Kidney (tissue), 22 donors: ENCODE measurements at places on chromosomes 16 and 17. TPM values are rescaled to one million over a fixed set of nuclear protein-coding genes. Genes with fewer than 3 reads are reported as not detected.
A peak's percentile ranks its signal among the peaks of the same experiment; 100 is the strongest.

DNA sequence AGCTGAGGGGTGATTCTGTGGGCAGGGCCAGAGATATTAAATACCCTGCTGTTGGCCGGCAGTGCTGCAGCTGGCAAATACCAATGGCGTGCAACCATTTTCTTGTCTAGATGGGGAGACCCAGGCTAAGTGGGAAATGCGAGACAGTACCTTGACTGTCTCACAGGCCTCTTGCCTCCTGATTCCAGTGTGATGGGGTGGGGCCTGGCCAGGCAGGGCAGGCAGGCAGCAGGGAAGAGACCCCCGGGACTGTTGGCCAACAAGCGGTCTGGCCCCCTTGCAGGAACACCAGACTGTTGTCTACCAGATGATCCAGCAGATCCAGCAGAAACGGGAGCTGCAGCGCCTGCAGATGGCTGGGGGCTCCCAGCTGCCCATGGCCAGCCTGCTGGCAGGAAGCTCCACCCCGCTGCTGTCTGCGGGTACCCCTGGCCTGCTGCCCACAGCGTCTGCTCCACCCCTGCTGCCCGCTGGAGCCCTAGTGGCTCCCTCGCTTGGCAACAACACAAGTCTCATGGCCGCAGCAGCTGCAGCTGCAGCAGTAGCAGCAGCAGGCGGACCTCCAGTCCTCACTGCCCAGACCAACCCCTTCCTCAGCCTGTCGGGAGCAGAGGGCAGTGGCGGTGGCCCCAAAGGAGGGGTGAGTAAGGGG lies 5.7 kb upstream of the CISD3 start:
- no peak for DNase-seq

GRCh38 chr16:64011650-64012049 lies 1110.2 kb downstream of the CDH11 start:
- DNase-seq: no peak

DNA sequence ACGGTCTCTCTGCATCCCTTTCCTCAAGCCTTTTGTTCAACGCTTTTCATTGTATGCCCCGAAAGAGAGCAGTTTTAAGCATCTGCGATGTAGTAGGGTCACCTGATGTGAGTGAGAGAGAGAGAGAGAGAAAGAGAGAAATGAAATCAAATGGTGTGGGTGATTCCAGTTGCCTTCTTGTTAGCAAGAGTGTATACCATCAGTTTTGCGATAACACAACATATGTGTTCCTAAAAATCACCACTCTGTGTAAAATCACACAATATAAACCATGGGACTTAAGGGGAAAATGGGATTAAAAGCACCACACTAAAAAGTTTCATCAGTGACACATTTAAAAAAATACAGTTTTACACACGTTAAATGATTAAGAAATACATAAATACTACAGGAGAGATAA lies 1102.7 kb upstream of the EEF2KMT start:
- DNase-seq: no peak

- DNase-seq: no peak
These were observed 196.0 kb downstream of the MAF start for GRCh38 chr16:79404571-79404970.

DNA sequence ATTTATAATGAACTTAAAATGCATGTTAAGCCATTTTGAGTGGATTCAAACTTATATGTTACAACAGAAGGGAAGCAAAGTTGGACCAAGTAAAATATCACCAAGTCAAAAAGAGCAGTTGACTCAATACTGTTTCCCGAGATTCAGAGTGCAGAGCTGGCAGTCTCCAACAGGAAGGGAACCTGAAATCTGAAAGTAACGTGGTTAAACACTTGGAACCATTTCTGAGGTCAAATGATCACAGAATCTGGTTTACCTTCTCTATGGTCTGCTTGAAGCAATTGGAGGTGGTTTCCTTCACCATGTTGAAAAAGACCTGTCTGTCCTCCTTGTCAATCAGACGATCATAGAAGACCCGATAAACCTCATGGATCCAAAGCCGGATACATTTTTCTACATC lies 86.5 kb downstream of the LYRM1 start:
- DNase-seq: no peak

DNA sequence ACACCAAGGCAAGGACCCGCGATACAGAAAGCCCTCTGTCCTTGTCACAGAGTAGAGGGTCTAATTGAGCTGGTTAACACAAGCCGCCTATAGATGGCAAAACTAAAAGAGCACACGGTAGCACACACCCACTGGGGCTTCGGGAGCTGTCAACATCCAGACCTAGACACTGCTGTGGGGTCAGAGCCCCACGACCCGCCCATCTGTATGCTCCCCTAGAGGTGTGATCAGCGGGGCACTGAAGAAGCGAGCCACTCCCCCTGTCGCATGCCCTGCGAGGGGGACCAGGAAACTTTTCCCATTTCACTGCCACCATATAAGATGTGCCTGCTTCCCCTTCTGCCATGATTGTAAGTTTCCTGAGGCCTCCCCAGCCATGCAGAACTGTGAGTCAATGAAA lies 1255.8 kb upstream of the CDH8 start:
- no peak for DNase-seq

DNA sequence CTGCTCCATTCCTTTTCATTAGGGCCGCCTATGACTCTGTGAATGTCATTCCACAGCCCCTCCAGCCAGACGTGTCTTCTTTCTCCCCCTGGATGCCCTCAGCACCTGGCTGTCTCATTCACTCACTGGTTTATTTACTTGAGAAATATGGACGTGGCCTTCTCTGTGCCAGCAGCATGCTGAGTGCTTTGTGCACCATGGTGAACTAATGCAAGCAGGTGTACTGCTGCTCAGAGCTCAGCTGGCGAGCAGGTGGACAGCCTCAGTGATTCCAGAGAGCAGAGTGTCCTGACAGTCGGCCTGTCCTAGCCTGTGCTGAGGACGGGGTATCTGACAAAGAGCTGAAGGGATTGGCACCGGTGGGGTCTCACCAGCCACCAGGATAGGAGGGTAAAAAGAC lies 96.7 kb downstream of the GNAO1 start:
- no peak for DNase-seq

- DNase-seq: no peak
These were observed 789 bp upstream of the PIPOX start for GRCh38 chr17:29042026-29042678.

DNA sequence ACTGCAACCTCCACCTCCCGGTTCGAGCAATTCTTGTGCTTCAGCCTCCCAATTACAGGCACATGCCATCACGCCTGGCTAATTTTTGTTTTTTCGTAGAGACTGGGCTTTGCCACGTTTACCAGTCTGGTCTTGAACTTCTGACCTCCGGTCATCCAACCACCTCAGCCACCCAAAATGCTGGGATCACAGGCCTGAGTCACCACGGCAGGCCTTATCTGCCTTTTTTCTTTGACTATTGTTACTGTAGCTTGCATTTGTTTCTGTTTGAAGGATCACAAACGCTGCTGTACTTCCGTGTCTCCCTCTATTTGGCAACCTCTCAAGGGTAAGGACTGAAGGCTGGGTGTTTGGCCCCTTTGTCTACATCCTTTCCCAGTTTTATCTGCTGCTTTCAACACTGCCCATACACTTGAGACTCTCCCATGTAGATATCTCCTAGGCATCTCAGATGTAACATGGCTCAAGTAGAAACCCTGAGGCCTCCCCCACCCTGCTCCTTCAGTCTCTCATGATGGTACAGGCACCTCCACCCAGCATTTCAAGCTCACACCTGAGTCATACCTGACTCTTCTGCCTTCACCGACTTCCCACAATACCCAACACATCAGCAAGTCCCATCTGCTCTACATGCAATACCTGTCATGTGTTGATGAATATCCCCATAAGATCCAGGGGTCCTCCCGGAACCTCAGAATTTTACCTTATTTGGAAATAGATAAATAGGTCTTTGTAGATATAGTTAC lies 219.0 kb downstream of the CPPED1 start:
- DNase-seq: no peak

DNA sequence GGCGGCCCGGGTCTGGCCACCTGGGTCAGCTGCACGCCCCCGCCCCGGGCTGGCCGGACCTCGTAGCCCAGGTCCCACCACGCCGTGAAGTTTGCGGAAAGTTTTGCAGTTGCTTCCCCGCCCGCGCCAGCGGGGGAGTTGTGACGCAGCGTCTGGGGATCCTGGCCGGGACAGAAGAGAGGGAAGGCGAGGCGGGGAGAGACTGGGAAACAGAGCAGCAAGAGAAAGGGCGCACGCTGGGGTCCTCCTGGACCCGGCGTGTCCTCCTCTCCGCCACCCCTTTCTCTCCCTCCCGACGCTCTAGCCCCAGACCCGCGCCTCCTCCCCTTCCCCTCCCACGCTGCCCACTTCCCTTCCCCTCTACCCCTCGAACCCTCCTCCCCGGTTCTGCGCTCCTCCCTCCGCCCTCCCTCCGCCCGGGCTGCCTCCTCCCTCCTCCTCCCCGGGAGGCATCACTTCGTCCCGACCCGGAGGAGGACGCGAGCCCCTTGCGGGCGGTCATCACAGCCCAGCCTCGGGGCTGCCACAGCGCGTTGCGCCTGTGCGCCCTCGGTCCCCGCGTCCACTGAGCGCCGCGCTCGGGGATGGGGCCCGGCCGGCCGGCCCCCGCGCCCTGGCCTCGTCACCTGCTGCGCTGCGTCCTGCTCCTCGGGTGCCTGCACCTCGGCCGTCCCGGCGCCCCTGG lies at the start of gene MRC2:
Gene MRC2, plus strand, starts transcription at position 452 of the 685 bp plus-strand sequence. Its CDS starts 133 bp downstream, at position 585.
- peak; percentile 90 for DNase-seq

GRCh38 chr17:74011966-74012365 lies 191.5 kb upstream of the RPL38 start:
- DNase-seq: no peak

- DNase-seq: no peak
These were observed 185.6 kb upstream of the TNRC6C start for GRCh38 chr17:77772899-77773358.

KLHL10 gene
- polyA plus RNA-seq: not detected

ABAT gene
- 34.0 TPM for polyA plus RNA-seq

CES5A gene
- not detected for polyA plus RNA-seq

CBLN1 gene
- 0.73 TPM for polyA plus RNA-seq

SHCBP1 gene
- 2.6 TPM for polyA plus RNA-seq
